Small intestine (tissue), 16 donors: ENCODE measurements at places on chromosomes 13 and 19.

DNA sequence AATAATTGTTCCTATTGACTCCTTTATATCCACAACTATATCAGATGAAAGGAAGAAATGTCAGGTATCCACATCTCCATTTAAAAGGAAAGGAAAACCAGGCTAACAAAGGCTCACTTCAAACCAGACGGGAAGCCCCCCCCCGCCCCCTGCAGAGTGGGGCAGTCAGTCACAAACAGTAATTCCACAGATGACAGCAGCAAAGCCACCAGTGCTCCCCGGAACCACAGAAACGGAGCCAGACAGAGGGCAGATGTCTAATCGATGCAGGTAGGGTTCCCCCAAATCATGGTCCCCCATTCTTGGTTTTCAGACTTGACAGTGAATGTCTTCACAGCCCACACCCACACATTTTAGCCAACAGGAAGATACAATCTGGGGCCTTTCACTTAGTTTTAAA lies 100.8 kb downstream of the STK24 start:
- no peak for DNase-seq

GRCh38 chr13:80345771-80346510 lies 5.0 kb upstream of the SPRY2 start:
- no peak for DNase-seq

- no peak for DNase-seq
Observed at GRCh38 chr19:38375748-38376147, 1.4 kb downstream of the PSMD8 start.

GRCh38 chr13:113805431-113806103 lies 46.5 kb downstream of the TMEM255B start:
- no peak for DNase-seq

DNA sequence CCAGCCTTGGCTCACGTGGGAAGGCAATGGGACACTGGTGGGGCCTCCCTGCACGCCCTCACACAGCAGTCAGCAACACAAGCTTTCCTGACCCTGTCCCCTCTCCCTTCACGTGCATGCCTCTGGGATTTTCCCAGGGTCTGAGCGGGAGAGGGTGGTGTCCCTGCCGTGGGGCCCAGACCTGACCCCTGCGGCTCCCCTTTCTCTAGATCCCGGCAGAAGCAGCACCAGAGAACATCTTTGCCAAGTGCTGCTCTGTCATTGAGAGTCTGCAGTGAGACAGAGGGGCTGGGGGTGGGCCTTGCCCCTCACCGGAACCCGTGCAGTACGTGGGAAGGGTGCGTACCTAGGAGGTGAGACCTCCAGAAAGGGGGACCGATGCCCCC lies 12.6 kb downstream of the KHSRP start:
- peak; percentile 29 for DNase-seq

- DNase-seq: no peak
Observed at GRCh38 chr13:94667190-94667589, 45.2 kb downstream of the SOX21 start.

- no peak for DNase-seq
Observed at GRCh38 chr13:40377783-40378182, 288.7 kb downstream of the FOXO1 start.

DNA sequence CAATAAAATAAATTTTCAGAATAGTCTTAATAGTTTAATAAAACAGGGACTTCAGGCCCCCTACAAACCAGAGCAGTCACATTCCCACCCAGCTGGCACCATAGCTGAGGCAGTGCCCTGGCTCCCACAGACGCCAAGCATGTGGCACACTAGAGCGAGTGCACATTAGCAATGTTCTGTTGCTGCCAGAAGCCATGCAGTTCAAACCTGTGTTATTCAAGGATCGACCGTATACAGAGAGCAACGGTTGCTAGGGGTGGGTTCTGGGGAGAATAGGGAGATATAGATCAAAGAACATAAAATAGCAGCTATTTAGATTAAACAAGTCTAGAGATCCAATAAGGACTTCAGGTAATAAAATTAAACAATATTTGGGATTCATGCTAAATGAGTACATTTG lies 419.3 kb upstream of the KLHL1 start:
- no peak for DNase-seq

GRCh38 chr19:18972851-18973250 lies 31.8 kb upstream of the HOMER3 start:
- DNase-seq: no peak

GRCh38 chr13:89380101-89380500 lies 1708.9 kb downstream of the SLITRK5 start:
- no peak for DNase-seq

DNA sequence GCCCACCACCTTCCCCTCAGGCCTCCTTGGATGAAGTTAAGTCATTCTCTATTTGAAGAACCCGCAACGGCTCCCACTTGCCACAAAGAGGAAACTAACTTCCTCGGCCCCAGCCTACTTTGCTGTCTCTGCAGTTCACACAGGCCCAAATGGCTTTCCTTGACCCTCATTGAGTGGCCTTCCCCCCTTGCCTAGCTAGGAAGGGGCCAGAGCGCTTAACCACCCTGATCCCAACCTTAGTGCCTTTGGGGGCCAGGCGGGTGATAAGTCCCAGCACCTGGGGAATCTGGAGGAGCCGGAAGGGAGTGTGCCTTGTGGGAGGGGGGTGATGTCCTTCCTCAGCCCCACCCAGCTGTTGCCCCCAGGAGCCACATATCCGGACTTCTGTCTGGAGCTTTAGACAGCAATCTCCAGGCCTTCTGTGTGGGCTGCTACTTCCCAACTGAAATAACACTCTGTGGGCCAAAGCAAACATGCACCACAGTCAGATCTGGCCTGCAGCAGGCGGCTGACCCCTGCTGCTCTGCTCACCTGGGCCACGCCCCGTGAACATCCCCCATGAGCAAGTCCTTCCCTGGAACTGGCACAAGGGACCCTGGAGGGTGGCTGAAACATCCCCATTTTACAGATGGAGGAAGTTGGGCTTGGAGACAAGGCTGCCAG lies 10.5 kb downstream of the NECTIN2 start:
- no peak for DNase-seq

- DNase-seq: no peak
Observed at GRCh38 chr19:20840371-20840770, 64.3 kb downstream of the ZNF66 start.

DNA sequence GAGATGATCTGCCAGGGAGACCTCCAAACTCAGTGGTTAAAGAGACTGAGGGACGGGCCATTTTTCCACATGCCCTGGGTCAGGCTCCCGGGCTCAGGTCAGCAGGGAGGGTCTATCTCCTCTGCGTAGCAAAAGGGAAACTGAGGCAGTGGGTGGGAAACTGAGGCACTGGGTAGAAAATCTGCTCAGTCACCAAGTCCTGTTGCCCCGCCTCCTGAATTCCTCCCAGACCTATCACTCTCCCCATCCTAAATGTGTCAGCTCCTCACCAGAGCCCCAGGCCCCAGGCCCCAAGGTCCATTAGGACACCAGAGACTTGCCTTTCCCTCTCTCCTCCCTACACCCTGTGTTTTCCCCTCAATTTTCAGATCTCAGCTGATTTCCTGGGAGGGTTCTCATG lies 2.4 kb downstream of the CD320 start:
- no peak for DNase-seq

GRCh38 chr13:98203646-98204326 lies 26.7 kb upstream of the RNF113B start:
- no peak for DNase-seq

DNA sequence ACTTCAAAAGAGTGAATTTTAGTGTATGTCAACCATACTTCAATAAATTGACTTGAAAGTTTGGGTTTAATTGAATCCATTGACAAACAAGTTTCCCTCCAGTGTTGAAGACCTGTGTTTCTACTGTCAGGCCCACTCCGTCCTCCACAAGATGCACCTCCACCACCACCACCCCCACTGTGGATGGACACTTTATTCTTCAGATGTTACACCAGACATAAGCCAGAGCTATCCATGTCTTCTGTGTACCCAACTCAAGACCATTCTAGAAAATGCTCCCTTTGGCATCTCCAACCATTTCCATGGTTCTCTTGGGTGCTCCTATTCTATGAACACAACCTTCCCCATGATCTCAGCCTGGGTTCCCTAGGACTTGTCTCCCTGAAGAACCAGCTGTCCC lies 207.0 kb downstream of the COL4A1 start:
- DNase-seq: no peak

DNA sequence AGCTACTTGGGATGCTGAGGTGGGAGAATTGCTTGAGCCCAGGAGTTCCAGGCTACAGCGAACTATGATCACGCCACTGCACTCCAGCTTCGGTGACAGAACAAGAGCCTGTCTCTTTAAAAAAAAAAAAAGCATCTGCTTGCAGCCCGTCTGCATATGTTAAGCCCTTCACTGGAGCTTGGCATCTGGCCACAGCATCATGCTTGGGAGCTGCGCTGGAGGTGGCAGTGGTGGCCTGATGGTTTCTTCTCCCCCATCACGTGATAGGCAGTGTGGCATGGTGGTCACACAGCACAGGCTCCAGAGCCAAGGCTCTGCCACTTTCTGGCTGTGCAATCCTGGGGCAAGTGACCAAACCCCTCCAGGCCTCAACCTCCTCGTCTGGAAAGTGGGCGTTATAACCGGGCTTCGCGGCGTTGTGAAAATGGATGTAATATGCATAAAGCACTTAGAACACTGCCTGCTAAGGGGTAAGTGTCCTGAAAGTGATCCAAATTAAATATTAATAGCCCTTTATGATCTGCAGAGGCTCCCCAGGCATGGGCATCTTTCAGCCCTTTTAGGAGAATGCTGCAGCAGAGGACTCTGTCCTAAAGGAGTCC lies 24.4 kb downstream of the MARK4 start:
- DNase-seq: no peak

DNA sequence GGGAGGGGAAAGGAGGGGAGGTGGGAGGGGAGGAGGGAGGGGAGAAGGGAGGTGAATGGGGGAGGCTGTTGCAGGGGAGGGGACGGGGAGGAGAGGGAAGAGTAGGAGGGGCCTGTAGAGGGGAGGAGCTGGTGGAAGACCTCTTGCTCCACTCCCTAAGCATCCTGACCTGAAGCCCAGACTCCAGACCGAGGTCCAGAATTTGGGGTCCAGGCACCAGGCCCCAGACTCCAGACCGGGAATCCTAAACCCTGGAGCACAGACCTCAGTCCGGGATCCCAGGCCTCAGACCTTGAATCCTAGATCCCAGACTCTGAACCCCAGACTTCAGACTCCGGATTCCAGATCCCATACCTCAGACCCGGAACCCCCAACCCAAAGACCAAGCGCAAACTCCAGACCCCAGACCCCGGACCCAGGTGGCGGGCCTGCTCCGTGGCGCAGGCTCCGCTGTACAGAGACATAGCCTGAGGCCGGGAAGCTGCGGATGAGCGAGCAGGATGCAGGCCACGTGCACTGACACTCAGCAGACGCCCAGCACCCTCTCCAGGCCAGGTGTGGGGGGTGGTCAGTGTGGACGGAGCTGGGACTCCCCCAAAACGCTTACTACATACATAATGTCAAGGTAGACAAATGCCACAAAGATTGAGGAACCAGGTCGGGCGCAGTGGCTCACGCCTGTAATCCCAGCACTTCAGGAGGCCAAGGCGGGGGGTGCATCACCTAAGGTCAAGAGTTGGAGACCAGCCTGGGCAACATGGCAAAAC lies 710 bp upstream of the BTBD2 start:
- DNase-seq: peak; percentile 72

- DNase-seq: no peak
Observed at GRCh38 chr19:17490411-17490810, 20.1 kb downstream of the SLC27A1 start.

DNA sequence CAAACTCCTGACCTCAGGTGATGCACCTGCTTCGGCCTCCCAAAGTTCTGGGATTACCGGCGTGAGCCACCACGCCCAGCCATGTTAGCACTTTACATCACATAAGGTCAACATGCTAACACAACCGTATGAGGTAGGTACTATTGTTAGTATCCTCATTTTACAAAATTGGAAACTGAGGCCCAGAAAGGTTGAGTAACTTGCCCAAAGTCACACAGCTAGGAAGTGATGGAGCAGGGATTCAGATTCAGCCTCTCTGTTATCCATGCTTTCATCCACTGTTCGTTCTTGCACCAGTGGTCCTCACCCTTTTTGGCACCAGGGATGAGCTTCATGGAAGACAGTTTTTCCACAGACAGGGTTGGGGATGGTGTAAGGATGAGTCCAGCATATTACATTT lies 8.6 kb downstream of the COX6B1 start:
- no peak for DNase-seq

DNA sequence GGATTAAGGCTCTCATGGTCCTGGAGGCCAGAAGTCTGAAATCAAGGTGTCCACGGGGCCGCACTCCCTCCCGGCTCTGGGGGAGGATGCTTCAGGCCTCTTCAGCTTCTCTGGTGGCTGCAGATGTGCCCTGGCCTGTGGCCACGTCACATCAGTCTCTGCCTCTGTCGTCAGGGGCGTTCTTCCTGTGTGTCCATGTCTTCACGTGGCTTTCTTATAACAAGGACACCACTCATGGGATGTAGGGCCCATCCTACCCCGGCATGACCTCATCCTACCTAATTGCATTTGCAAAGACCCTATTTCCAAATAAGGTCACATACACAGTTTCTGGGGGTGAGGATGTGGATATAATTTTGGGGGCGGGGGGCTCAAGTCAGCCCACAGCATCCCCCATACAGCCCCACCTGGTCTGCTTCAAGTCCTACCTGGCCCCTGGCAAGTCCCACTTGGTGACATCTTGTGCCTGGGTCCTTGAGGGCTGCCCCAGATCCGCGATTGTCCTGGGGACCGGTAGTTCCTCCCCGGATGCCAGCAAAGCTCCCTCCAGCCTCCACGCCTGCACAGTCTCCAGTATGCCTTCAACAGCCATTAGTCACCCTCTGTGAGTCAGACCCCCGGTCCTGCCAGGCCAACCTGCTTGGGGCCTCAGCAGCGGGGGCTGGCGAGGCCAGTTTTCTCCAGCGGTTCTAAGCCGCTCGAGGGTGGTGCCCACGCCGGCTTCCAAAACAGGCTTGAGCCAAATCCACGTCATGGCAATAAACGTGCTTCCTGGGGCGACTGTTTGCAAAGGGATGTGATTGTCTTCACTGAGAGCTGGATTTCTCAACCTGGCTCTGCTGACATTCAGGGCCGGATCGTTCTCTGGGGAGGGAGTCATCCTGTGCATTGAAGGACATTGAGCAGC lies 32.2 kb downstream of the MYO9B start:
- DNase-seq: no peak
